ENCODE measurements at places on chromosomes 2 and 18. TPM values are rescaled to one million over a fixed set of nuclear protein-coding genes. Genes with fewer than 3 reads are reported as not detected.

- no peak for DNase-seq
Observed at GRCh38 chr2:5697562-5697961, 5.4 kb downstream of the SOX11 start.

DNA sequence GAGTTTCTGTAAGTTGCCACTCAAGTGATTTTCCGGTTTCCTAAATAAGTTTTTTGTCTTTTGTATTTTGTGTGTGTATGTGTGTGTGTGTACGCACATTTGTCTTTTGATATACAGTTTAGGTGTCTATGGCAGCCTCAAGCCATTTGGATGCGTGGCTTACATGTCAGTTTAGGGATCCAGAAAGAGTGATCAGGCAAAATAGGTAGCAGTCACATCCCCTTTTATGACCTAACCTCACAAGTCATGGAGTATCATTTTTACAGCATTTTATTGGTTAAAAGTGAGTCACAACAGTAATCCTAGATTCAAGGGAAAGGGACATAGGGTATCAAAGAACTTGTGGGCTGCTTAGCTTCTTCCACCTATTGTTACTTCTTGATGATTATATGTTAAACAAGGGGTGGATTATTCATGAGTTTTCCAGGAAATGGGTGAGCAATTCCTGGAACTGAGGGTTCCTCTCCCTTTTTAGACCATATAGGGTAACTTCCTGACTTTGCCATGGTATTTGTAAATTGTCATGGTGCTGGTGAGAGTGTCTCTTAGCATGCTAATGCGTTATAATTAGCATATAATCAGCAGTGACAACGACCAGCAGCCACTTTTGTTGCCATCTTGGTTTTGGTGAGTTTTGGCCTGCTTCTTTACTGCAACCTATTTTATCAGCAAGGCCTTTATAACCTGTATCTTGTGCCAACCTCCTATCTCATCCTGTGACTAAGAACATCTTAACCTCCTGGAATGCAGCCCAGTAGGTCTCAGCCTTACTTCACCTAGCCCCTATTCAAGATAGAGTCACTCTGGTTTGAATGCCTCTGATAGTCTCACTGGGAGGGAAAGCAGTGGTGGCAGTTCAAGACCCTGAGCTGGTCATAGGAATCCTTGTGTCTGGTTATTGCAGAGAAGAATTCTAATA lies 8.6 kb upstream of the SOCS6 start:
- DNase-seq: no peak

GRCh38 chr2:81767187-81767912 lies 1462.8 kb upstream of the LRRTM1 start:
- no peak for DNase-seq

DNA sequence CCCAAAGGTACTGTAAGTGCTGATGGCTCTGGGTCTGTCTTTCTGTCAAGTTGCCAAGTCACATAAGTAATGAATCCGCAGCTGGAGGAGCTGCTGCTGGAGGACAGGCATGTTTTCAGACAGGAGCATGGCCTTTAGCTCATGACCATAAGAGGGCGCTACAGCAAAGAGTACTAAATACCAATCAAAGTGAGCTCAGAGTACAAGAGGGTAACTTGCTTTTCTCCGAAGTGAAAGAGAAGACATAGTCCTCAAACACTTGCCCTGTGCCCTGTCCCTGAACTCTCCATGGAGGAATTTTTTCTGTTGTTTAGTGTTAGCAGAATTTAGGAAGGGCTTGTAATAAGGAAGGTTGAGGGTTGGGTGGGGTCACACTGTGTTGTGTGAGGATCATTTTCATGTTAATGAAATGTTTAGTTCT lies 58.0 kb upstream of the EML6 start:
- no peak for DNase-seq

DNA sequence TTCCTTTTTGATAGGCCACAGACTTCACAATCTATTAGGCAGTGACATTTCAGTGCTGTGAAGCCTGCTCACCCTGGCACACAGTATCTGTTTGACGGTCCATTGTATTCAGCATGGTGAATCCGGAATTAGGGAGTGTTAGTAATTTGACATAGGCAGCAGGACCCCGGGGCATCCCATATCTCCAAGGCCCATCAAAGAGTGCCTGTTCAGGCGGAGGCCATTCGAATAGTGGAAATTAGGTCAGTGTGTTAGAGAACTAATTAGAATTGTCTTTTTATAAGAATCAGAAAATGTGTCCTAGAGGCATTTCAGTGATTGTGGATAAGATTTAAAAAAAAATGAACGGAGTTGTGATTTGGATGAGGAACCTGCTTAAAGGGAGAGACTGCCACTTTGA lies 818.8 kb upstream of the SOX11 start:
- DNase-seq: no peak

DNA sequence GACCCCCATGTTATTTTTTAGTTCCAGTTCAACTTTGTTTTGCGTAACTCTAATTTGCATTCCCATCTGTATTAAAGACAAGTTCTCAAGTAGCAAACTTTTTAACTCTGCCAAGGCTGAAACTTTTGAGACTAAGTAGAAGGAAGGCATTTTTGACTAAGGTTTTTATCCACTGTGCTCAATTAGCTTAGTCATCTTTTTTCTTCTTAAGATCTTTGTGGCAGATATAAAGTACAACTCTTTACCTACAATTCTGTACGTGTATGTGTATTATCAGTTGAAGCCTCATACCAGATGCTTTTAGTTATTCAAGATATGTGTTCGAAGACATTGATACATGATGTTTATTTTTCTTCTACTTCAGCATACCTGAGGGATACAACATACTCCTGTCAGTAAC lies 41.6 kb downstream of the CREB1 start:
- no peak for DNase-seq

DNA sequence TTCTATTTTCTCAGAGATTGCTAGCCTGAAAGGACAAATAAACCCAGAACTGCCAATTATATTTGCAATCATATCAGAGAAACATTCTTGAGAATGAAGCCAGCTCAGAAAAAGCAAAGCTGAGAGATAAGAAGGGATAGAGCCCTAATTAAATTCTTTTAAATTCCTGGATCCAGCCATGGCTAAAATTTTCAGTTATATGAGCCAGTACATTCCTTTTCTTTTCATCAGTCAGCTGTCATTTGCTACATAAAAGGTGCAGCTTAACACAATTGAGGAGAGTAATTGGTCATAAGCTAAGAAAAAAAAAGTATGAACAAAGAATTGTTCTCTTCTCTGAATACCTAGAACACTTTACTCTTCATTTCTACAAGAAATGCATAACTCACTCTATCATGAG lies 303.5 kb upstream of the FIGN start:
- DNase-seq: no peak

IMPA2 gene
- 143 TPM for total RNA-seq

GRCh38 chr18:7941533-7941932 lies 374.4 kb downstream of the PTPRM start:
- DNase-seq: no peak

DNA sequence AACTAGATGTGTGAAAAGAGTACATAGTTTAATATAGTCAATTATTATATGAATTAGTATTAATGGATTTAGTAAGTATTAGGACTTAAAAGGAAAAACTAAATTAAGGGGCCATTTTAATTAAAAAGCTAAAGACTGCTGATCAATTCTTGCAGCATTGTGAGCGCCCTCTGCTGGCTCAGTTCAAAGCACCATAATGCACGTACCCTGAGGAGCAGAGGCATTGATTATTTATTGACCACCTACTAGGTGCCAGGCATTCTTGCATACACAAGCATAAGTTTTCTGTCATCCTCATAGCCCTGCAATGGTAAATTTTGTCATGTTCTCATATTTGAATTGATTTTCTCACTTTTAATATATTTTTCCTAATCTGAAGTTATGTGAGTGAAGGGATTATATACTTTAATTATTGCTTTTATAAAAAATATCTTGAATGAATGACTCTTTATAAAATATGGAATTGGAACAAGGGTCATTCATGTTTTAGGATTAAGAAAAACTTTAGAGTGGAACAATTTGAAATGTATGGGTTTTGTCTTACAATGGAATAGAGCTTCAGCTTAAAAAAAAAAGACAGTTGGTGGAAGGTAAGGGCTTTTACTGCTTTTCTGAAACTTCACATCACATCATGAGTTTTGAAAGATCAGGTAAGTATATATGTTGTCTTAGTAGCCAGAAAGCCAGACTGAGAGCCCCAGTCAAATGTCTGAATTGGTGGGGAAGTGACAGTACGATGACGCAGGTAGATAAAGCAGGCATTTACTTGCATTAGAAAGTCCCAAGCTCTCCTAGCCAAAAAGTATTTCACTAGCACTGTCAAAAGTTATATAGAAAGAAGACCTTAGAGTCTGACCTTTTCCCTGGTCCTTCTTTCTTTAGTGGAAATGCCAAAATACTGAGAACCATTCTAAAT lies 9.7 kb downstream of the ITGA4 start:
- no peak for DNase-seq

DNA sequence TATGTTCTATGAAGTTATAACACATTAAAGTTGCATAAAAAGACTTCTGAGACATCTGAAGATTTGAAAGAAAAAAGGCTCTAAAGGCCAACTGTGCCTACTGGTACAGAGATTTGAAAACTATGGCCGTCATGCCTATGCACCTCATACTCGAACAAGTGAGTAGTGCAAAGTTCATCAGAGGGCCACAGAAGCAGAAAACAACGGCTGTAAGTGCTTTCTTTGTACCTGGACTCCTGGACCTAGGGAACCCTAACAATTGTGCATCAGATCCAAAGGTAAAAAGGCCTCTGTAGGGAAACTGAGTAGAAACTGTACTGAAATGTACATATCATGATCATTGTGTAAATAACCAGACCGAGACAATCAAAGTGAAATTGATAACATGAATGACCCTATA lies 230.4 kb upstream of the CHST9 start:
- DNase-seq: no peak

DNA sequence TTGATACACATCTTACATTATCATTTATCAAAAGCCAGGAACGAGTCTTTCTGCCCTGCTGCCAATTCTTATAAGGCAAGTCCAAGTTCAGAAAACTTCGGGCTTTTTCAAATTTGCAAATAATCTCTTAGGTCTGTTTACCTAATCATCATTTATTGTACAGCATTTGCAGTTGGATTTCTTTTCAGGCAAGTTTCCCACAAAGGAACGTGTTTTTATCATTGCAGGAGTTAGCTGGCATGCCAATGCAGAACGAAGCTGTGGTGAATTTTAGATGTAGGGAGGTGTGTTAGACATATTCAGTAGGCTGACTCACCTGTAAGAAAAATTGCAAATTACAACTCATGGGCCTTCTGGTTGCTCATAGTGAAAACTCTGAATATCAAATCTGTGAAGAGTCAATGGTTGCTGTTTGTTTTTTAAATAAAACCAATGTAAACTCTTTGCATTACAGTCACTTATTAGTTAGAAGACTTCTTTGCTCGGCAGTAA lies 209.6 kb downstream of the SRBD1 start:
- no peak for DNase-seq

DNA sequence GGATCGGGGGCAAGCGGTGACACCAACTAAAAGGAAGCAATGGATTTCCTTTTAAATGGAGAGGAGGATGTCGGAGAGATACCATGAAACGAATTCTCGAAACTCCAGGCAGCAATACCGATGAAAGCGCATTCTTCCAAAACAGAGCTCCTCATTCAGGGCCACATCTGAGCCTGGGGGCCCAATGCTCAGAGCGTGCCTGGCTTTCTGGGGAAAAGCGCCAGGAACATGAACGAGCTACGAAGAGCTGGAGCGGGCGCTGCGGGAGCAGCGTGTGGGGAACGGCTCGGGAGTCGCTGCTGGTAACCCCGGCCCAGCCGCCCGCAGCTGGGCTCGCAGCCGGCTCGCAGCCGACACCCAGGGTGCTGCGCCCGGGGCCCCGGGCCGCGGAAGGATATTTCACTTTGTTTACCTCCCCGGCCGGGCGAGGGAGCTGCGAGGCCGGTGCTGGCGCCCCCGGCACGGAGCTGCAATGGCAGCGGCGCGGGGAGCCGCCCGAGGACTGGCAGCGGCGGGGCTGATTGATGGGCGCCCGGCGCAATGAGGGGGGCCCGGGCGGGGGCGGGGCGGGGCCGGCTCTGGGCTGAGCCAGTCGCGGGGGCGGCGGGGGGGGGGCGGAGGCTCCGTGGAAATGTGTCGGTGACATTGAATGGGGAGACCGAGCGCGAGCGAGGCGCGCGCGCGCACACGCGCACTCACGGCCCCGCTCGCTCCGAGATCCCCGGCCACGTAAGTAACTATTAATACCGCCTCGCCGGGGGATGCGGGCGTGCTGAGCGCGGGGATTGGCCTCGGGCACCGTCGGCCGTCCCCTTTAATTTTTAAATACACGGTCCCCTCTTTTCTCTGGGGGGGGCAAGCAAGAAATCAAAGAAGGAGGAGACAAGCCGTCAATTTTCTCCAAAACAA lies at the start of gene TRIB2:
Gene TRIB2, plus strand, starts transcription at position 655 of the 909 bp plus-strand sequence. CDS start 1,372 bp downstream, outside the sequence.
- DNase-seq: peak; percentile 98

CPS1 gene
- 1.0 TPM for total RNA-seq

DNA sequence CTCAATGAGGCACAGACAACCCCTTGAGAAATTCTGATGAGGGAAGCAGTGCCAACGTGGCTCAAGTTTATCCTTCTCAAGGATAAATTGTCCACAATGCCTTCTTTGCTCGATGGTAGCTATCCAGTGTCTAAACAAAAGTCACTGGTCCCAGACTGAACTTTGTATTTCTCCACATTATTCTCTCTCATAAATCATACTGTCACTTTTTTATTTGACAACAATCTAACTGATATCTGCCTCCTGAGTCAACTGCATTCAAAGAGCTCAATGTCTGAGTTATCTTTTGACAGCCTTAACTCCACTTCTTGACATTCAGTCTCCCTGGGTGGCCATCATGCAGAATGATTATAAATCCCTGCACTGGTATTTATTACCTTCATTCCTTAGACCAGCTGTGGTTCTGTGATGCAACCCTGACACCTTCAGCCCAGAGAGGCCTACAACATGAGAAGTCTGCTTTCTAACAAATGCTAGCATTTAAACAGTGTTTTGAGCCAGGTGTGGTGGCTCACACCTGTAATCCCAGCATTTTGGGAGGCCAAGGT lies 38.2 kb downstream of the IMMT start:
- no peak for DNase-seq

GRCh38 chr2:37566517-37566981 lies 104.9 kb downstream of the CDC42EP3 start:
- no peak for DNase-seq

- DNase-seq: no peak
Observed at GRCh38 chr2:80303006-80303908, 1.3 kb downstream of the LRRTM1 start.

Measured in esophagus muscularis mucosa (tissue), 4 donors.